ENCODE measurements at places on chromosomes 1 and 21.

DNA sequence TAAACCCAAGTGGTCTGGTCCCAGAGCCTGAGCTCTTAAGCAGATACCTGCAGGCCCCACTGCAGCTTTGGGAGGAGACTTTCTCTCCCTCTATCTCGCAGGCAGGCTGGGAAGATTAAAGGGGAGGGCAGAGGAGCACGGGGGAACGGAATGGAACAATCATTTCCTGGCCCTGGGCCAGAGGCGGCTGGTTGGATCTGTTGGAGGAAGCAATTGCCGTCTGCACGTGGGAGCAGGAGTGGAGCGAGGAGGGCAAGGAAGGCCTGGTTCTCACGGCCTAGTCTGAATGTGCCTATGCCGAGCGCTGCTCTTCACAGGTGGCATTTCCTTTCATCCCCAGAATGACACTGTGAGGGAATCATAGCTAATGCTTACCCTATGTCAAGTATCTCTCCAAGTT, 23.7 kb downstream of the NKAIN1 start:
- DNase-seq = no peak

DNA sequence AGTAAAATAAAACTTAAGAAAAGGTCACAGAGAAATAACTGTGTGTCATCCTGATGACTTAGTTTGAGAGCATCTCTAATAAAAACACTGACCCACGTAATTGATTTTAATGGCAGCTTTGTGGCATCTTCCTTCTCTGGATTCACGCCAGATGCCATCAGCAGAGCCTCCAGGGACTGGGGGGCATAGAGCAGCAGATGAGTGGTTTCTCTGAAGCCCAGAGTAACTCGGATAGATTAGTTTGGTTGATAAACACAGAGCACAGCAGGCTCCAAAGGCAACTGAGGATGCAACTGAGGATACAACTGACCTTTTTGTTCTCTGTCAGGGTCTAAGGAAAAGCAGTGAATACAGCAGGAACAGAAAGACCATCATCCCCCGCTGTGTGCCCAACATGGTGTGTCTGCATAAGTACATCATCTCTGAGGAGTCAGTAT, 180.8 kb downstream of the RPS6KC1 start:
- DNase-seq = no peak

DNA sequence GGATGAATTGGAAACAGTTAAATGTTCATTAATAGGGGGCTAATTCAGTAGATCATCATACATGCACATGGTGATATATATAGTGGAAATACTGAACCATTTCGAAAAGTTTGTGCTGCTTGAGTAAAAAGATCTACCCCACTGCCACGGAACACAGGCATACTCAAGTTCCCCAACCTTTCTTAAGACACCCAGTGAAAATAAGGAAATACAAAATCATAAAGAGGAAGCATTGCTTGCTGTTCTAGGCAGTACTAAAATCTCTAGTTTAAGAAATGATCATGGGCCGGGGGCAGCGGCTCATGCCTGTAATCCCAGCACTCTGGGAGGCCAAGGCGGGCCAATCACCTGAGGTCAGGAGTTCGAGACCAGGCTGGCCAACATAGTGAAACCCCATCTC, 37.6 kb upstream of the KIRREL1 start:
- DNase-seq = no peak

DNA sequence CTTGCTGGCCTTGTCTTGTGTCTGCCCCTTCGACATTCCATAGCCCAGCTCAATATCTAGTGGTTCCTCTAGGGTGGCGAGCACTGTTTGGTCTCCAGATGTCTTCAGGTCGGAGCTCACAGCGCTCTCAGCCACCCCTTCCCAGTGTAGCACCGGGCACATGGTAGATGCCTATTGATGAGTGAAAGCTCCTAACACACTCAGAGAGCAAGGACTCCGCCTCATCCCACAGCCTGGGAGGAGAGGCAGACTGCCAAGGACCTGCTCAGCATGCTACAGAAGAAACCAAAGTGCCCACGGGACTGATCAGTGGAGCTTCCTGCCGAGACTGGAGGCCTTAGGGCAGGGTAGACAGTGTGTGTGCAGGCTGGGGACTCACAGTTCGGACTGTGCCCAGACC, 10.9 kb downstream of the PCSK9 start:
- DNase-seq = no peak

DNA sequence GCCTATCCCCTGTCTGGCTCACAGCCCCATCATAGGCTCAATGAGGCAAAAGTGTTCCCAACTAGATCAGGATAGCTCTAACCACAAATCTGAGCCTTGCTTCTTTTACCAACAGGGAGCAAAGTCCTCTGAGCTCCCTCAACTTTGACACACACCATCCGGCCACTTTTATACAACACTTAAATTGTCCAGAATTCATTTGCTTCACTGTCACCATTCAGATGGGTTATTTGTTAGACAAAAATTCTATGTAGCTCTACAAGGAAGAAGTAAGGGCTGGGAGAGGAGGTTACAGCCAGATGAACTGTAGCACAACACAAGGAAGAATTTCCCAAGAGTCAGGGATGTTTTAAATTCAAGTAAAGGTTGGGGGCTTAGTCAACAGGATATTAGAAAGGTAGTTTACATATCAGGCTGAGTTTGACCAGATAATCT, 50.8 kb downstream of the TGFBR3 start:
- DNase-seq = no peak

- DNase-seq = no peak
Measured at GRCh38 chr1:18951818-18952391, 4.6 kb downstream of the IFFO2 start.

- no peak for DNase-seq
Measured at GRCh38 chr1:228842094-228842775, 107.0 kb downstream of the RHOU start.

DNA sequence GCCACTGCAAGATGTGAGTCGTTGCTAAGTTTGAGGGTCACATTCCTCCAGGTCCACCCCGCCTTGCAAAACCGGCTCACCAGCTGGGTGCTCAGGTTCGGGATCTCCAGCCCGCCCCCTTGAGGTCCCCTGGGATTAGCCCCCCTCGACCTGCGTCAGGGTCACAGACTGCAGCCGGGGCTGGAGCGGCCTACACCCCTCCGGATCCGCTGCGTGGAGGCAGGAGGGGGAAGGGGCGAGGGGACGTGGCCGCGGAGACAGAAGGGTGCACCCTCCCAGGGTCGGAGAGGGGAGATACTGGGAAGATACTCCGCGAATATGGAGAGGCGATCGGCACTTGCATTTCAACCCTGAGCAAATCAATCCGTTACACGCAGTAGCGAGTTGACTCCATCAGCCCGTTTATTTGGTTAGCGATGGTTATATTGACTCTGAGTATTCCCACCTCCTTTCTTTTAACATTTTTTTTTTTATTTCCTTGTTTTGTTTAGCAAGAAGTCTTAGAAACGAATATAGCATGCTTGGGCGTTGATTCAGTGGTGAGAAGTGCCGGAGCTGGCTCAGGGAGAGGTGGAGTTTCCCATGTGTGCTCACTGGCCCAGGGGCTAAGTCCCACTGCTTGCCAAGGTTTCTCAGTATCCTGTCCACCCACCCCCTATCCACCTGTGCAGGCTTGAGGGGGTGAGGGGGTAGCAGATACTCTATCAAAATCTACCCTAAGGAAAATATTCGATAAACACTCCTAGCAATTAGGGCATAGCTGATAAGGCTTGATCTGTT, 997 bp downstream of the IFNAR2 start:
- no peak for DNase-seq

DNA sequence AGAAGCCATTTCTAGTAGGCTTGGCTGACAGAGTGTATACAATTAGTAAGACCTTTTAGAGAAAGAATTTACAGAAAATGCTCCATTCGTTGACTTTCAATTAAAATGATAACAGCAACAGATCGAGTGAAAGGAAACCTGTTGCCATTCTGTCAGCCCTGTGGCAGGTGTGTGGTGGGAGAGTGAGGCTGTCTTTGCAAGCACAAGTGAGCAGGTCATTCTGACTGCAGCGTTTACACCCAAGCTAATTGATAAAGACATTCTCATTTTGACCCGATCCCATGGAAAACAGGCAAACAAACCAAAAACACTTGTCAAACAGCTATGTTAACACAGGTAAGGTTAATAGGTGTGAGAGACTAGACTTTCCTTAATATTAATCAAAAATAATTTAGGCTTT, 257.3 kb downstream of the PTBP2 start:
- DNase-seq = no peak

GRCh38 chr1:222970040-222970439, 155.2 kb downstream of the DISP1 start:
- no peak for DNase-seq

- DNase-seq = no peak
Measured at GRCh38 chr1:208300084-208300770, 56.0 kb upstream of the PLXNA2 start.

DNA sequence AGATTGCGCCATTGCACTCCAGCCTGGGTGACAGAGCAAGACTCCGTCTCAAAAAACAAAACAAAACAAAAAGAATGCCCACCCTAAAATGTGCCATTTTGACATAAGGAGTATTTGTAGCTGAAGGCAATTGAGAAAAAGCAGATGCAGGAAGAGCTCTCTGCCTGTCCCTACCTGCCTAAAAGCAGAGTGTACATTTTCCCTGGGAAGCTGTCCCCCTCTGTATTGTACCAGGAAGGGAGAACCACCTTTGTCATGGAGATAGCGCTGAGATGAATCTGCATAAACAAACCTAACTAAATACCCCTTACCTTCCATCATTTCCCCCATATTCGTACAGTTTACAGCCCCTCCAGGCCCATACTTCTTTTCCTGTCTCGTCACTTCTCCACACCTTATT, 94.4 kb upstream of the SLC45A1 start:
- DNase-seq = no peak

GRCh38 chr1:152444045-152444444, 30.0 kb upstream of the CRNN start:
- DNase-seq = no peak

- DNase-seq = no peak
Measured at GRCh38 chr21:18603261-18603660, 199.7 kb upstream of the TMPRSS15 start.

- DNase-seq = no peak
Measured at GRCh38 chr1:23574265-23574754, 15.0 kb upstream of the ID3 start.

All from NCI-H1436 treated with DMSO at 0.1 percent for 48 hours (cell line).